MCF 10A (cell line): ENCODE measurements at places on chromosomes 12 and 14.
A peak's percentile ranks its signal among the peaks of the same experiment; 100 is the strongest.

- no peak for DNase-seq
Observed at GRCh38 chr12:132653567-132654290, 33.4 kb downstream of the POLE start.

- DNase-seq = no peak
Observed at GRCh38 chr14:74400031-74400685, 25.9 kb downstream of the SYNDIG1L start.

- peak; percentile 62 for DNase-seq
Observed at GRCh38 chr12:101490286-101490920, 15.3 kb downstream of the SPIC start.

DNA sequence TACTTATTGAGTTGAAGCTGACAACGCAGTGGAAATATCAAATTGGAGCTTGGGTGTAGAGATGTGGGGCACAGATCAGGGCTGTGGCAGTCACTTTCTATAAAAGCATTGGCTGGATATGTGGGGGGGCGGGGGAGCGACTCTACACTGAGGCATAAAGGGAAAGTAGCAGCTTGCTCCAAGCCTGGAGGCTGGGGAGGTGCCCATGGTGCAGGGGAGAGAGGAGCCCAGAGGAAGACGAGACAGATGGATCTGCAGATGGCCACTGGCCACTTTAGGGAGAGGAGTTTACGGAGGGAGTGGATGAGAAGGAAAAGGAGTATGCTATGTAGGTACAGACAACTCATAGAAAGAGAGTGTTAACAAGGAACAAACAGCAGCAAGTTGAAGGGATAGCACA is 13.5 kb upstream of the NGB start:
- no peak for DNase-seq

DNA sequence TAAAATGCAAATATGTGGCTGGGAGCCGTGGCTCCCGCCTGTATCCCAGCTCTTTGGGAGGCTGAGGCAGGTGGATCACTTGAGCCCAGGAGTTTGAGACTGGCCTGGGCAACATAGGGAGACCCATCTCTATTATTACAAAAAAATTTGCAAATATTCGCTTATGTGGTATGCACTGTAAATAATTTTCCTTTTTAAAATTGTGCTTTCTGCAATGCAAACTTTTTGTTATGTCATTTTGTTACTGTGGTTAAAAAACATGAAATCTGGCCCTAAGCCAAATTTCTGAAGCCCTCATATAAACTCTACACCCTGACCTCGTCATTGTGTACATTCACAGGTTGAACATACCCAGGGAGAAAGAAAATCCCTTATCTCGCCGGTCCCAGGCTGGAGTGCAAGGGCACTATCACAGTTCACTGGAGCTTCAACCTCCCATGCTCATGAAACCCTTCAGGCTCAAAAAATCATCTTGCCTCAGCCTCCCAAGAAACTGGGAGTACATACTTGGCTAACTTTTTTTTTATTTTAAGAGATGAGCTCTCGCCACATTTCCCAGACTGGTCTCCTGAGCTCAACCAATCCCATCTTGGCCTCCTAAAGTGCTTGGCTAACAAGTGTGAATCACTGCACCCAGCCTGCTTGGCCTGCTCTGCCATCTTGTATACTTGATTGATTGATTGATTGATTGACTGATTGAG is 24.7 kb downstream of the TRAPPC6B start:
- DNase-seq = no peak

DNA sequence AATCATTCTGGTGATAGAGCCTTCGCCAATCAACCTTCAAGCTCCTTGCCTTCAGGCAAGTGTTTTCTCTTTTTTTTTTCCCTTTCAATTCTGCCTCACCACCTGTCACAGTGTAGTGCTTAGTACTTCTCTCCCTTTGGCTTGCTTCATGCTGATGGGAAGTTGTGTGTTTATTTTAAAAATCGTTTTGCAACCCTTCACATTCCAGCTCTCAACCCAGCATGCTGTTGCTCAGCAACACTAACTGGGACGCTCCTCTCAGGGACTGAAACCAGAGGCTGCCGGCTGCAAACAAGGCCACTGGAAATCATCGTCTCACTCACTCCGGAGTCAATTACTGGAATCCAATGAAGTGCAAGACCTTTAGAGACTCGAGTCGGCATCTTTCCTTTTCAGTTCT is 342.7 kb downstream of the PRKD1 start:
- peak; percentile 70 for DNase-seq

DNA sequence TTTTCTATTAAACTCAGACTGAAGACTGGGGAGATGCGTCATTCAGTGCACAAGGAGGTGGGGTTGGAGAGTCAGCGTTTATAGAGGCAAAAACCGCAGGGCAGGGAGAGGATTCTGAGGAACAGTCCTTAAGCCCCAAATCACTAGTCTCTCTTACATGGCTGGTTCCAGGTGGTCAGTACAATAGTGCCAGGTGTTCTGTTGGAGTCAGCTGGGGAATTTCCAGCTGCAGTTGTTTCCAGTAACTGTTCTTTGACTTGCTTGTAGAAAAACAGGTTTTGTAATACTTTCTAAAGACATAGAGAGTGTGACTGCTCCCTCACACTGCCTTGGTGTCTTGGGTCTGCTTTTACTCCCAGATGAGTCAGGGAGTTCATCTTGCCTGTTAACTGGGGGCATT is 192.2 kb downstream of the TMTC3 start:
- DNase-seq = peak; percentile 80

- DNase-seq = no peak
Observed at GRCh38 chr12:110123919-110124268, 263 bp upstream of the IFT81 start.

- no peak for DNase-seq
Observed at GRCh38 chr14:75333606-75334548, 55.2 kb downstream of the FOS start.

DNA sequence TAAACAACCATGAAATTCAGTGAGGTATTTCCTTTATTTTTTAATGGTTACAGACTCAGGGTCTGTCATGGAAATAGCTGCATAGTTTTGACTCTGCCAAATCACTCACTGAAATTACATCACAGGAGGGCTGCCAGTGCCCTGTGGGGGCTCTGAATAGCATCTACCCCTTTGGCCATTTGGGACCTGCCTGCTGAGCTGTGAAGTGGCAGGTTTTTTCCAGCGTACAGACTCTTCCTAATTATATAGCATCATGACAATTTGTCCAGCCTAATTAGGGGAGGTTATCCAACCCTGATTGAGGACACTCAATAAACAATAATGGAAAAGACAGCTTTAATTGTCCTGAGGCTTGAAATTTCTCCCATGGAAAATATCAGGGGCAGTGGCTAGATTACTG is 1.8 kb upstream of the COCH start:
- DNase-seq = no peak

DNA sequence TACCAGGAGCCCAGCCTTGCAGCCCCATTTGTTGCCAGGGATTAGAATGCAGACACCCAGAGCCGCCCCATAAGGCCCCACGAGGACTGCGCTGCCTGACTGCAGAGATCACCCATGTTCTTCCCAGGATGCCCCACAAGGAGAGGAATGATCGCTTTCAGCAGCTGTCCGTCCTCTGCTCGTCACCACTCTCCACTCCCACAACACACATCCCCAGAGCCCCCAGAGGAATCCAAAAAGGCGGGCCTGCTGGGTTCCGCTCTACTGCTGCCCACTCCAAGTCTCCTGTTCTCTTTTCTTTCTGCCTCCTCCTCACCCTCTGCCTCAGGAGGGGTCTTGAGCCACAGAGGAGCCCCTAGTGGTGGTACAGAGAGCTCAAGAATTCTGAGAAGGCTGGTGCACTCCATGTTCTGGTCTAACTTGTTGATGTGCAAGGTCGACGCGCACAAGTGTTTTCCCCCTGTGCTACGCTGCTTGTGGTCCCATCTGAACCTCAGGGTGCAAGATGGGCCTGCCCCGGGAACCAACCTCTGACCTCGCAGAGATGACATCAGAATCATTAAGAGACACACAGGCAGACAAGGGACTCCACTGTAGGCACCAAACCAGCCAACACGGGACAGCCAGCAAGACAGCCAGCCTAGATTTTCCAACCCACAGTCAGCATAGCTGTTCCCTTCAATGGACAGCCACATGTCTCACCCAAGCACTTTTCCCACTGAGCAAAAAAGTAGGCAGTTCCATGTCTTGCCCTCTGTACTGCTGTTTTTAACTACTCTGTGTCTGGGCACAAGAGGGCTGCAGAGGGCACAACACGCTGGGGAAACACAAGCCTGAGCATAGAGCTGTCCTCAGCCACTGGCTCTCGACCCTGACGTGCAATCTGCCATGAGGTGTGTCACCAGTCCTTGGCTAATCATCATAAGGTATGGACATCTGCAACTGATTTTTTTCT is 29.9 kb downstream of the PXN start:
- DNase-seq = no peak

DNA sequence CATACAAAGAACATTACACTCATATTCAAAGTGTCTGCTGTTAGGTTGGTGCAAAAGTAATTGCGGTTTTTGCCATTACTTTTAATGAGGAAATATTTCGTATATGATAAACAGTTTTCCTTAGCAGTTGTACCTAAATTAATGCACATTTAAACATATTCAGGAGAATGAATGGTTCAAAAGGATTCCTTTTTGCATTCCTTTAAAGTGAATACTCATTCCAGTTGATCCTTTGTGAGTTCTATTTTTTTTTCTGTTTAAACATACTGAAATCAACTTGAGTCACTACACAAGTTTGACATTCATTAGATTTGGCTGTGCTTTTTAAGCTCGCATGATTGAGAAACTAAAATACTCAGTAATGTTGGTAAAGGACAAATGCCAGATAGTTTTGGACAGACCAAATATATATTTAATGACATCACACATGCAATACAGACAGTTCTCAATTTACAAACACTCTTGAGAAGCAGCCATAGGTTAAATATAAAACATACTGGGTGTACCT is 13.8 kb upstream of the SLC38A2 start:
- peak; percentile 89 for DNase-seq
